ENCODE measurements at places on chromosomes 5 and 9.

GRCh38 chr5:20323323-20323722 lies 335.3 kb upstream of the CDH18 start:
- no peak for DNase-seq

GRCh38 chr9:105330201-105330600 lies 85.8 kb downstream of the SLC44A1 start:
- no peak for DNase-seq

GRCh38 chr5:78803353-78803752 lies 154.8 kb upstream of the LHFPL2 start:
- DNase-seq = no peak

GRCh38 chr5:74641735-74642542 lies 1.4 kb upstream of the ENC1 start:
- peak; percentile 24 for DNase-seq

GRCh38 chr5:122413722-122414121 lies 101.7 kb downstream of the SNCAIP start:
- DNase-seq = no peak

DNA sequence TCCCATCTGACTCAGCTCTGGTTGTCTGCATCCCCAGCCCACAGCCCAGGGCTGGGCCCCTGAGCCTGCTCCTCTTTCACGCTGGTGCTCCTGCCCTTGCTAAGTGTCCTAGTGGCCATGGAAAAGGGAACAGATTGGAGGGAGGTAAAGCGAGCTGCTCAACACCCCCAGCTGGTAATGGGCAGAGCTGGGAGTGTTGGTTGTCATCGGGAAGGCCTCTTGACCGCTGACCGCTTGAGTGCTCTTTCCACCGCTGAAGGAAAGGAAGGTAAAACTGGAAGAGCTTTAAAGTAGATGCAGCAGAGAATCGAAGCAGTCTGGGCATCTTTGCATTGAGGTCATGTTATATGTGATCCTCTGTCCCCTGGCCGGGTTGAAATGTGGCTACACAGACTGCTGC lies 60.2 kb downstream of the CRB2 start:
- no peak for DNase-seq

GRCh38 chr5:73663161-73663859 lies 37.3 kb downstream of the ARHGEF28 start:
- no peak for DNase-seq

GRCh38 chr5:80959768-80960442 lies at the start of gene RASGRF2:
TSS of gene RASGRF2 (plus strand) at chr5:80960363. CDS start at chr5:80960739, 376 bp downstream.
- peak; percentile 63 for DNase-seq

- no peak for DNase-seq
These were observed 205.5 kb downstream of the SLIT3 start for GRCh38 chr5:169095410-169095960.

GRCh38 chr9:96258967-96259366 lies 43.0 kb downstream of the HSD17B3 start:
- no peak for DNase-seq

DNA sequence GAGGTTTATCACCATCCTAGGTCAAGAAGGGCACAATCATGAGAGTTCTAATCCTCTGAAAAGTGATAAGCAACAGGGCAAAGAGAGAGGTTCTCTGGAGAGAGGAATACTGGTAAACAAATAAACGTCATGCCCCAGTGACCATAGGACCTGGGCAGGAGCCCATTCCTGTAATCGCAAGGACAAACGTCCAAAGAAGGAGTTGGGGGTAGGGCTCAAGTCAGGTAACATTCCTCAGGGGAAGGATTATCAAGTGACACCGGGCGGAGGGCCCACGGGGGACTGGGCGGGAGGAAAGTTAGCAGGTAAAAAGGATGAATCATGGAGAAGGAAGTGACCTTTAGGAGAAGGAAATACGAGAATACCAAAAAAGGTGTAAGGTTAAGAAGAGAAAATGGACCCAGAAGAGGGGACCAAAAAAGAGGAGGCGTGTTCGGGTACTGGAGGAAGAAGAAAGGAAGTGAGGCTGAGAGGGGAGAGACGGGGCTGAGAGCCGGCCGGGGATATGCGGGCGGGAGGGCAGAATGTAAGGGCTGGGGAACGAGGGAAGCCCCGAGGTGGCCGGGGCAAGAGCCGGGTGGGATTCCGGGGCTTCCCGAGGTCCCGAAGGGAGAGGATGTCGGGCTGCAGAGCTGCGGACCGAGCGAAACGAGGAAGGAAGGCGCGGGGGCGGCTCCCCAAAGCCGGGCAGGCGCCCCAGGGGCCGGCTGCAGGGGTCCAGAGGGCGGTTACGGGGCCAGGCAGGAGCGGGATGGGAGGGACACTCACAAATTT lies 583 bp downstream of the DIAPH1 start:
- DNase-seq = peak; percentile 68

DNA sequence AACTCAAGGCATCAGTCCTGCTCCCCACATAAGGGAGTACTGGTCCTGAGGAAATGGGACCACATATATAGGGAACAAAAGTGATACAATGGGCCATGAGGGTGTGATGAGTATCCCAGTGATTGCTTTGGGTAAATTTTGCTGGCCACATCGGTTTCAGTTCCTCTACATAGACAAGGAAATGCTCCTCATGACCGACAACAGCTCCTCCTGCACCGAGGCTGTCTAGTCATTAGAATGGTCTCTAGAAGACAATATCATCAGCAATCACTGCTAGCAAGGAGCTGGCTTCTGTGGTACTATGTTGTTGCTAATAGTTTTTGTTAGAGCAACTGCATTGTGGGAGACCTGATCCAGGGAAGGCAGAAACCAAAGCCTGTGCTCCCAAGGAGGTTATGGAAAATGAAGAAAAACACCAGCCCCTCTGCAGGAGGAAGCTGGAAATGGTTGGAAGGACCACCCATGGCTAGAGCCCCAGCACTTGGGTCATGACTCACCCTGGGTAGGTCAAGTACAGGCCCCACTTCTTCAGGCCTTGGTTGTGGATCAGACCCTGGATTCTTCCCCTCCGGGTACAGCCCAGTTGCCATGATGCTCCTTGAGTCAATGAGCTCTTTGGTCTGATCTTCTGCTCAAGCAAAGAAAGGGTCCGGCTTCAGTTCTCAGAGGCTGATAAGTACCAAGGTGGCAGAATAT lies 3.4 kb upstream of the CTSL start:
- no peak for DNase-seq

DNA sequence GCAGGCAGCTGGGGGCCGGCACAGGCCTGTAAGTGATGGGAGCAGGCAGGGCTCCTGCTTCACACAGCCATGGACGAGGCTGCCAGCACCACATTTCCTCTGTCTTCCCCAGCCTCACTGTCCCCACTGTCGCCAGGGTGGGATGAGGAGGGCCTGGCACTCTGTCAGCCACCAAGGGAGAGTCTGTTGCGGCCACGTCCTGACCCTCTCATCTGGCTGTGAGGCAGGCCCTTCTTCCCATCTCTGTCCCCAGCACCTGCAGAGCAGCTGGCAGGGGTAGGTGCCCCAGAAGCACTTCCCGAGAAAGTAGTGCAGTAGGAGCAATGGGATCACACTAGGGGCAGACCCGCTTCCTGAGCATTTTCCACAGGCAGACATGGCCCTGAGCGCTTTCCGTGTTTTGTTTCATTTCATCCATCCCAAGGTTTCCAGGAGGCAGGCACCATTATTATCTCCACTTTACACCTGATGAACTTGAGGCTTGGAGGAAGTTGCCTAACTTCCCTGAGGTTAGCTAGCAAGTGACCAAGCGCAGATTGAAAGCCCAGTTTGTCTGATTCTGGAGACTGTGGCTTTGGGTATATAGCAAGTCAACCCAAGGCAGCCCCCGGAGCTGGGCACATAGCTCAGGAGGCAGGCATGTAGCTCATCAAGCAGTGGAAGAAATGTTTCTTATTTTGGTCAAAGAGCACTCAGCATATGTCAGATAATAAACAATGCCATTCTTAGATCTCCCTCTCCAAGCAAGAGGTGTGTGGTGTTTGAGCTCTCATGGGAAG lies 202.4 kb downstream of the DAB2IP start:
- DNase-seq = no peak

- DNase-seq = no peak
These were observed 10.3 kb downstream of the GOLPH3 start for GRCh38 chr5:32163785-32164184.

GRCh38 chr5:38115318-38115827 lies 143.0 kb upstream of the EGFLAM start:
- DNase-seq = no peak

Measured in activated naive CD4-positive, alpha-beta T cell treated with anti-CD3 and anti-CD28 coated beads, Interleukin-2, amount 50 U/mL, for 16 hours (primary cell).